ENCODE measurements at places on chromosomes 5 and 9.

GRCh38 chr5:16906255-16906654 lies 29.8 kb downstream of the MYO10 start:
- DNase-seq: no peak

GRCh38 chr9:20476912-20477521 lies 145.3 kb downstream of the MLLT3 start:
- DNase-seq: no peak

DNA sequence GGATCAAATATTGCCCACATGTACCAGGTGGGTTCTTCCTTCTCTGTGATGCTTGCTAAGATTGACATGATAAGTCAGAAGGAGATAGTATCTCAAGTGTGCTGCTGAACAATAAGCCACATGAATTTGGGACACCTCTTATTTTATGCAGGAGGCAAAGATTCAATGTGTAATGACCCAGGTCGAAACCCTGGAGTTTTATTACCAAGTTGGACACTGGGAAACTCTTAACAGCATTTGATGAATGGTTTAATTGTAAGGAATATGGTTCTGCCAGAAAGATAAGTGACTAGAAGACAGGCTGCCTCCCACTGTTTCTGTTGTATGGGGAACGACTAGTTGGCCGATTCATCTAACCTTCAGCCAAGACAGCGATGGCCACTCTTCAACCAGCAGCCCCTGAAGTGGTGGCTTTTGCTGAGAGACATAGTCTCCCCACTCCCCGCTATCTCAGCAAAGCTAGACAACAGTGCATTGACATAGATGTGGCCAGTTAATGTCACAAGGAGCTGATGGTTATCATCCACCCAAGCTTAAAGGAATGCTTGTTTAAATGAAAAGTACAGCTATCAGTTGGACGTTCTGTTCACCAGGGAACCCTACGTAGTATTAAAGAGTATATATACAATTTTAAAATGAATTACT lies 407.7 kb downstream of the KDM4C start:
- DNase-seq: no peak

DNA sequence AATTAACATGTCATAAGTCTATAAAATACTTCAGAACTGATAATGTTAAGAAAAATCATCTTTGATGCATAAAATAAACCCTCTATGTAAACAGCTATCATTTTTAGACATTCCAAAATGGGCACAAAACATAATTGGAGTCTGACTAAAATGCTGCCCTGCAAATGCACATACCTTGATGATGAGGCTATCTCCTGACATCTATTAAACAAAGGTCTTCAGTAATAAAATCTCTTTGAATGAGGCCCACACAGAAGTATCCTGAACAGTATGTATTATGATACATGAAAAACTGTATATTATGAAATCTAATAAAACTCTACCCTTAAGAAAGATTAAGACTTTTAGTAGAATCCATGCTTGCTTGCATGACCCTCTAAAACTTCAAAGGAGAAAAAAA lies 66.1 kb downstream of the FBXL17 start:
- no peak for DNase-seq

DNA sequence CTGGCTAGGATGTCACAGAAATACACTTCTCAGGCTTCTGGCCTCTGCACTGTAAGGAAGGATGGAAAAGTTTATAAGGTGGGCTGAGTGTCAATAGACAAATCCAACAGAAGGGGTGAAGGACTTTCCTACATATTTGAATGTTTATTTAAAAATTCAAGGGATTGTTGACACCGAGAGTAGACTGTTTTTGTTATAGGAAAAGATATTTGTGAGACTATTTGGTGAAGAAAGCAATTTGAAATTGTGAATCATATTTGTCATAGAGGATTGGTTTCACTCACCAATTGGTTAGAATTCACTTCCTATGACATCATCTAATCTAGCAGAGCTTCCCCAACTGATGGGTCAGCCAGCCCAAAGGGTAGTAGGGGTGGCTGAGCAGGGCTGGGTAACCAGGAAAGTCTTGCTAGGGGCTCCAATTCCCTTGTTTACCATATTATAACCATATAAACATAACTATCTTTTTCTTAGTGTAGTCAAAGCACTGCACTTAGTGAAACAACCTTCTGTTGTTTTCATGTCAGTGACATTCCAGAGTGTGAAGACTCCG lies 14.9 kb upstream of the MEGF10 start:
- DNase-seq: no peak

- no peak for DNase-seq
These were observed 5.1 kb downstream of the MAP1B start for GRCh38 chr5:72112389-72112788.

DNA sequence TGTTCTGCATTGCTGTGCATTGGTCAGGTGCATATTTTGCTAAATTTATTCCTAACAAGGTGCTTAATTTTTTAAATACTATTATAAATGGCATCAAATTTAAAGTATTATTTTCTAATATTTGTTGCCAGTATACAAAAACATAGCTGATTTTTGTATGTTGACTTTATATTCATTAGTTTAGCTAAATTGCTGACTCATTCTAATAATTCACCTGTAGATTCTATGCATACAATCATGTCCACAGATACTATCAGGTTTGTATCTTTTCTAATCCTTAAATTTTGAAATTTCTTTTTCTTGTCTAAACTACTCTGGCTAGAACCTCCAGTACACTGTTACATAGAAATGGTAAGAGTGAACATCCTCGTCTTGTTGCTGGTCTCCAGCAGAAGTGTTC lies 657.6 kb downstream of the CCDC171 start:
- no peak for DNase-seq

GRCh38 chr5:96410013-96410412 lies 23.0 kb downstream of the PCSK1 start:
- DNase-seq: no peak

GRCh38 chr5:173848986-173849596 lies 39.1 kb upstream of the CPEB4 start:
- no peak for DNase-seq

DNA sequence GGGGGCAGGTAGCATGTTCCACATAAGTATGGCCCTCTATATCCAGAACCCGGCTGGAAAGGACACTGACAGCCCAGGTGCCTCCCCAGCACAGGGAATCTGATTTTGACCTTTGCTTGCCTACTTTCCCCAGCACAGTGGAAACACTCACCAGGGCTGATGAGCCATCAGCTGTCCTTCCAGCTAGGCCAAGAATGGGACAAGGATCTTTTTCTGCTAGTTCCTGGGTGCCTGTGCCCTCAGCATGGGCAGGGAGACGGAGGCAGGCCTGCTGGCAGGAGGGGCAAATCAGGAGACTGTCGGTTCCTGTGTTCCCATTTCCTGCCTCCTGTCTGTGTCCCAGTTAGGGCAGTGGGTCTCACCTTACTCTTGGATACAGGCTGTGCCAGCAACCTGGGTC lies 1.1 kb downstream of the CYFIP2 start:
- DNase-seq: no peak

DNA sequence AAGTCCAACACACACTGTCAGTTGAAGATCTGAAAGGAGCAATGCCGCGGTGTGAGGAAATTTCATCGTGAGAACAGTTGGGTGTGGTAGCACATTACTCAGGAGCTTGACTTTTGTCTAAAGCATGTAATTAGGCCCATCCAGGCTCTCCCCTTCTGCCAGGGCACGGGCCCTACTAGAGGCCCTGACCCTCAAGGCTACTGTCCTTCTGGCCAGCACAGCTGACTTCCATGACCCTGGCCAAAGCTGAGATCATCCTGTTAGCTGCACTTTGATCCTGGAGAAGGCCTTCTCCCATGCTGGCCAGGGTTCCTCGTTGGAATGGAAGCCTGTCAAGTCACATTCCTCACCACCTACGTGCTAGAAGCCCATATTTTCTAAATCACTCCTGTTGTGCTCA lies 77.8 kb upstream of the SLC1A3 start:
- DNase-seq: no peak

DNA sequence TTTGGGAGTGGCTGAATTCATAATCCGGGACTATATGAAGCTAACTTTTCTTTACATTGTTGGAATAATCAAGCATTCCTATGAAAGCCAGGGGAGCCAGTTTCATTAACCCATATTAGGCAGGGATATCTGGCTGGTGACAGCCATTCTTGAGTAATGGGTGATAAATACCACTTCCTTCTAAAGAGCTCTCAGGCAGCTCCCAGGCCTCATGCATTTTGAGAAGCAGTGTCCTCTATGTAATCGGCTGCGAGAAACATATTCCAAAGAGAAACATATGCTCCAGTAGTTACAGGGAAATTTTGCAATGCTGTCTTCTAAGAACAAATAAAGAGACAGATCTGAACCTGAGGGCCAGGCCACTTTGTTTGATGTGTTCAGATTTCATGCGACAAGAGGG lies 83.1 kb downstream of the MSX2 start:
- DNase-seq: no peak

- no peak for DNase-seq
These were observed 199.5 kb downstream of the MAST4 start for GRCh38 chr5:66795682-66796081.

DNA sequence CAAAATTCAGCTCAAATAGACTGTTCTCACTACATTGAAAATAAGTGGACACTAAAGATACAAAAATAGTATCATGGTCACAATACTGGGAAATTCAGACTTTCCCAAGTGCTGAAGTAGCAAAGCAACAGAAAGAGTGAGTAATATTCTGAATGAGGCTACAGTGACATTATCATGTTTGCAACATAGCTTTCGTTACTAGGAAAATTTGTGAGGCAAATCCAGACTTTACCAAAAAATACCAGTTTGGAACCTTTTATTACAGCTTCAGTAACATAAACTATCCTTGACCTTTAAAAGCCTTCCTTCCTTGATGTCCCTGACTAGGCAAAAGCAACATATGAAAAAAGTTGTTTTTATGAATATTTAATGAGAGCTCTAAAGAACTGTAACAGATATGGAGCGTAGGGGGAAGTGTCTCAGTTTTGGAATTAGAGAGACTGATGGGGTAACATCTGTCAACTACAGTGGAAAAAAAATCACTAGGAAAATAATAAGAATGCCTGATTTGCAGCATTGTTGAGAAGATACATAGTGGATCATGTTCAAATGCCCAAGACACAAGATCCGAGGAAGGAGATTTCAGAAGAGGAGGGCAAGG lies 312.9 kb downstream of the ADGRV1 start:
- DNase-seq: no peak

DNA sequence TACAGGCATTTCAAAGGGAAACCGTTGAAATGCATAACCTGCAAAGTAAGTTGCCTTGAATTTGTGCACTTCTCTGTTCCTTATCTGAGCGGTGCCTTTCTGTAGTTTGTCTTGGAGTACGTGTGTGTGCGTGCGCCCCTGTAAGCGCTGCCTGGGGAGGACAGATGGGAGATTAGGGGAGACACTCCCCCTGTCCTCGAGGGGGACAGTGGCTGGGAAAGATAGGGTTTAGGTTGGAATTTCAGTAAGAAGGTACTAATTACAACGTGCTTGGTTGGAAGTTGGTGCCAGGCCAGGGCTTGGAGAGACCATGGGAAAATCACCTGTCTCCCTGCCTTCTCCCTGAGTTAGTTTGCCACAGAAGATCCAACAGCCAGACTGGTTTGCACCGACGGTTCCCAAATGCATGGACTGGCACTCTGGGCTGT lies 73.2 kb downstream of the PIK3R1 start:
- DNase-seq: no peak

- DNase-seq: no peak
These were observed 3.4 kb downstream of the ST8SIA4 start for GRCh38 chr5:100899675-100900074.

GRCh38 chr9:111870774-111871498 lies 25.7 kb upstream of the UGCG start:
- DNase-seq: no peak

DNA sequence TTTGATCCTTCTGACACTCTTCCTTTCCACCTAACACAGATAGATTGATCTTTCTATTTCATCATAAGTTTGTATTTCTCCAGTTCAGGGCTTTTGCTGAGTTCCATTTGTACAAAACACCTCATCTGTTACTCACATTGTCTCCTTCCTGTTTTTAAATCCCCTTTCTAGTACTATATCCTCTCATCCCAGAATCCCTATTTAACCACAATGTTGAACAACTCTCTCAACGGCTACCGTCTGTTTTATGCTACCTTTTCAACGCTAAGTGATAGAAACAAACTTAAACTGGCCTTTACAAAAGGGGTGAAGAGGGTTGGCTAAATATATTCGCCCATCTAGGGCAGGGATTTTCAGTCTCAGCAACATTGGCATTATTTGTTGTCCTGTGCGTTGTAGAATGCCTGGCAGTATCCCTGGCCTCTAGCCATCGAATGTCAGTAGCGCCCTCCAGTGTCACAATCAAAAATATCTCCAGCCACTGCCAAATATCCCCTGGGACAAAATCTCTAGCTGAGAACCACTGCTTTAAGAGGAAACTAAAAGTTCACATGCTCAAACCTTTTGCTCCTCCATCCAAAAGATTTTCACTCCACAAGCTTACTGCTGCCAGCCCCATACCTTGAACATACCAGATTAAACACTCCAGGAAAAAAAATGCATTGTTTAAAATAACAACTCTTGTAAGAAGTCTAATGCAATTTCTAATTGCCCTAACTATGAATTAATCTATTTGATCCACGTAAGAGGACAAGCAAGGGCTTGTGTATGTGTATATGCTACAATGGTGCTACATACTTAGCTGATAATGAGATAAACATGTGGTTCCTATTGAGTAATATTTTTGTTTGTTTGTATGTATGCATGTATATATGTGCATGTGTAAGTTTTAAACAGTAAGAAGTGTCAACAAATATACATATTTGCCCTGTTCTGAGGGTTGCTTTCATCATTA lies 344.0 kb downstream of the PTPRD start:
- DNase-seq: no peak

- DNase-seq: no peak
These were observed 339.1 kb downstream of the NFIB start for GRCh38 chr9:13974891-13975290.

DNA sequence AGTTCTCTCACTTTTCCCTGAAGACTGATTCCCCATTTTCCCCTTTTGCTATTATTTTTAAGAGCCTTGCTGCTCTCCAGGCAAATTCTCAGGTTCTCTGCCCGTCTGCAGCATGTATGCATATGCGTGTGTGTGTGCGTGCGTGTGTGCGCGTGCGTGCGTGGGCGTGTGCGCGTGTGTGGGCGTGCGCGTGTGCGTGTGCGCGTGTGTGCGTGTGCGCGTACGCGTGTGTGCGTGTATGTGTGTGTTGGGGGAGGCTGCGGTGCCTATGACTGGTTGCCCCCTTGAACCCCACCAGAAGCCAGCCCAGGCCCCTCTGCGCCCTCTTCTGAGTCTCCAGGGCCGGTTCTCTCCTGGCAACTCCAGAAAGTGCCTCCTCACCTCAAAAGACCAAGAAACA lies 987 bp upstream of the FOXI1 start:
- no peak for DNase-seq

DNA sequence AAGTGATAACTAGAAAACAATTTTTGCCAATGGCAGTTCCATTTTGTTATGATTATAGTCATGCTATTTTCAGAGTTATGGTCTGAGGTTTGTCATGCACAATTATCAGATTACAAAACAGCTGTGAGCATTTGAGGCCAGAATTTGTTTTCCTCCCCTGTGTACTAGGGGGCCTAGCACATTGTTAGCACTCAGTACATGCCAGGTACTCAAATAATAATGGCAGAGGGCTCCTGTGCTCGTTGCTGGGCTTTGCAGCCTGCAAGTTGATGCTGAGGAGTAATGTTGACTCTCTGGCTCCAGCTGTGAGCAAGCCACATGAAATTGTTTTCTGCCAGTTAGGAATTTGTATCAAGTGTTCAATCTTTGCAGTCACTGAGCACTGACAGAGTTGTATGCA lies 6.9 kb downstream of the DNAI1 start:
- no peak for DNase-seq

- no peak for DNase-seq
These were observed 4.1 kb downstream of the SLC31A2 start for GRCh38 chr9:113154946-113155345.
